Activated CD8-positive, alpha-beta memory T cell treated with anti-CD3 and anti-CD28 coated beads for 1 hour (primary cell): ENCODE measurements at places on chromosomes 16 and 17.

DNA sequence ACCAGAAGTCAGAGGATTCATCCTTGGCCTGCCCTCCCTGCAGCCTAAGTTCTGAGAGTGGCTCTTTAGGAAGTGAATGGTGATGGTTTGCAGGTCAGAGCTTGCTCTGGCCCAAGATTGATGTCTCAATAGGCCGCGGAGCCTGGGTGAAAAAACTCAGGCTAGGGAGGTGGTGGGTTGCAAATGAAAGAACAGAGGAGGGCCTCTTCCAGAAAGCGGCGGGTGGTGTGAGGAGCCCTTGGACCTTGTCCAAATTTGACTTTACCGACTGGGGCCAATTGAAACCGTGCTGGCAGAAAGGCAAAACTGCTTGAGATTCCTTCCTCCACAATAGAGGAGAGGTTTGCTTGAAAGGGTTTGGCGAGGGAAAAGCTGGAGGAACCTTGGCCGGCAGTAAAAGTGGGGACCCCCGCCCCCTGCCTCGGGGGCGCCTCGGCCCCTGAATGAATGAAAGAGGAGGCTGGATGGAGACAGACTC lies 331.3 kb downstream of the SEC14L1 start:
- DNase-seq = no peak

DNA sequence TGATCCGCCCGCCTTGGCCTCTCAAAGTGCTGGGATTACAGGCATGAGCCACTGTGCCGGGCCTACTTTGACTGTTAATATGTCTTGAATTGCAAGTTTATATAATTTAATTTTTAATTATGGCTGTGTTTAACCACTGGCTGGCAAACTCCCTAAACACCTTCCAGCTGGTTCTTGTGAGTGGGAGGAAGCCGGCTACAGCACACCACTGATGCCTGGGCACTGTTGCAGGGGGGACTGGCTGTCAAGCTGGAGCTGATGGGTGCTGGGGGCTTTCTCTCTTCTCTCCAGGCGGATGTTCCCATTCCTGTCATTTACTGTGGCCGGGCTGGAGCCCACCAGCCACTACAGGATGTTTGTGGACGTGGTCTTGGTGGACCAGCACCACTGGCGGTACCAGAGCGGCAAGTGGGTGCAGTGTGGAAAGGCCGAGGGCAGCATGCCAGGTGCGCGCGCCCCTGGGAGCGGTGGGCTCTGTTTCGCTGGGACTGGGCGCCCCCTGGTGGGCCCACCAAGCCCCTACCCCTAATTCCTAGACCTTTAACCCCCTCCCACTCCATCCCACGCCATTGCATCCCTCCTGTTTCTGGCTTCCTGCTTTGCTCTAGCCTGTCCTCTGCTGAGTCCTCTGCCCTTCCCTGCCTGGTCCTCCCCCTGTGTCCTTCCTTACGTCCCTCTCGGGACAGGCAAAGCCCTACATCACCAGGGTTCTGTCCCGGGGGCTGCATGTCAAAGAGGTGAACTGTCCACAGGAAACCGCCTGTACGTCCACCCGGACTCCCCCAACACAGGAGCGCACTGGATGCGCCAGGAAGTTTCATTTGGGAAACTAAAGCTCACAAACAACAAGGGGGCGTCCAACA lies 9.5 kb downstream of the TBX21 start:
- DNase-seq = no peak

DNA sequence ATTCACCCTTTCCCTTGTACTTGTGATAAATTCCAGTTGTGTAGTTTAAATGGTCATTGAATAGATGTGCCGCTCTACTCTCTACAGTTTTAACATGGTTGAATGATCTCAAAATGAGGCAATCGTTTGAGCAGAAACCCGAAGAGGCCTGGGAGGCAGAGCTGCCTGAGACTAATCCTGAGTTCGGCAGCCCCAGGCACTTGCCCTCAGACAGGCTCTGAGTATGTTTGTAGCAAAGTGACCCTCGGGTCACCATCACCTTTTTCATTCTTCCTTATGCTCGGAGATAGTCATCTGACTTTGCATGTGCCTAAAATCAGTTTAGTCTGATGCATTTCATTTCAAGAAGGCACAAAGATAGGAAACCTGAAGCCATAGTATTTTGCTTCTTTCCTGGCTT lies 184.0 kb upstream of the RBFOX1 start:
- no peak for DNase-seq

GRCh38 chr17:66950325-66950724 lies 14.2 kb upstream of the CACNG4 start:
- no peak for DNase-seq

DNA sequence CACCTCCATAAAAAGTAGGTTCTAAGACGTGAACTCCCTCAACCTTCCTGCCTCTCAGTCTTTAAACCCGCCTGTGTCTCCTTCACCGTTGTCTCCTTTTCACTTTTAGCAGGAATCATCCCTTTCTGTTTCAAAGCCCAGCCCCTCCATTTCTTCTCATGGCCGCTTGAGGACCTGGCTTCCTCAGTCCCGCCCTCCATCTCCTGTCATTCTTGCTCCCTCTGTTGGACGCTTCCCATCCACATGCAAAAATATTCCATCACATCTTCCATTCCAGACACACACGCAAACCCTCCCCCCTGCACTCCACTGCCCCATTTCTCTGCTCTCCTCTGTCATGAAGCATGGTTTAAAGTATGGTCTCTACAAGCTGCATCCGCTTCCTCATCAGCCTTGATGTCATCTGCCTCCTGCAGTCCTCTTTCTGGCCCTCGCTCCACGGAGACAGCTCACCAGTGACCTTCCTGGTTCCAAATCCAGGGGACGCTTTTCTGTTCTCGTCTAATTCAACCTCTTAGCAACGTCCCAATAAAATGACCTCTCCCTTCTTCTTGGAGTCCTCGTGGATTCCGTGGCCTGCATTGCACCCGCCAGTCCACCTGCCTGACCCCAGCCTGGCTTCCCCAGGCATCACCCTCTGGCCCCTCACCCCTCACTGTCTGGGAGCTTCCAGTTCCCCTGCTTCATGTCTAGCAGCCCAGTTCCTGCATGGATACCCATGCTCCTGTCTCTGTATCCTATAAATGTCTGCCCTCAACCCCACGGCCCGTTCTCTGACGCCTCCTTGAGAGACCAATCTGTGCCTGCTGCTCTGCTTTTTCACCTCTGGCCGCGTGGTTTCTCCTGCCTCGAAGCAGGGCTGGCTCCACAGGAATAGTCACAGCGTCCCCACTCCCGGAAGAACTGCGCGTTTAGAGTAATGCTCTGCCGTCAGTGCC lies 26.2 kb downstream of the ANKRD40 start:
- DNase-seq = no peak

DNA sequence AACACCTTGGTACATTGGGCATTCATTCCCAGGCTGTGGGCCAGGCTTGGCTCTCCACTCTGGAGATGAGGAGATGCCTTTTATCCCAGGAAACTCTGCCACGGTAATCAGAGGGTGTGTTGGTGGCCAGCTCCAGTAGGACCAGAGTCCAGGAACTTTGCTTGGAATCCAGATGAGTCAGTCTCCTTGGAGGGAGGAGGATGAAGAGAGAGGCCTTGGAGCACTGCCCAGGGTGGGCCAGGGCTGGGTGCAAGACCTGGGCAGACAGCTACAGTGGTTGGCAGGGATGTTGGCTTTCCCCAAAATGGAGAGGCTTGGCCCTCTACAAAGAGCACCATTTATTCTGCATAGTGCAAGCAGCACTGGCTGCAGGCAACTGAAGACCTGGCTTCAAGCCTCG lies 209.0 kb downstream of the RGS9 start:
- DNase-seq = no peak

DNA sequence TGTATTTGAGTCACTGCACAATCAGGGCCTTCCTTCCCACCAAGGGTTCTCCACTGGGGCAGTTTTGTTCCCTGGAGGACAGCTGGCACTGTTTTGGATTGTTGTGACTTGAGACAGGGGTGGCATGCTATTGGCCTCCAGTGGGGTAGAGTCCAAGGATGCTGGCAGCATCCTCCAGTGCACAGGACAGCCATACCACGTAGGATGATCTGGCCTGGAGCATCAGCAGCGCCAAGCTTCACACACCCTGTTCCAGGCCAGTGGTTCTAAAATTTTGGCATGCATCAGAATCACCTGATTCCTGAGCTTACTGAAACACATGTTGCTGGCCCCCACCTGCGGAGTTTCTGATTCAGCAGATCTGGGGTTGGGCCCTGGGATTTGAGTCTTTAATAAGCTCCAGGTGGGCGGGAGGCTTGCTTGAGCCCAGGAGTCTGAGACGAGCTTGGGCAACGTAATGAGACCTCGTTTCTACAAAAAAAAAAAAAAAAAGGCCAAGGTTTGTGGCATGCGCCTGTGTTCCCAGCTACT lies 83.2 kb downstream of the MGAT5B start:
- no peak for DNase-seq

DNA sequence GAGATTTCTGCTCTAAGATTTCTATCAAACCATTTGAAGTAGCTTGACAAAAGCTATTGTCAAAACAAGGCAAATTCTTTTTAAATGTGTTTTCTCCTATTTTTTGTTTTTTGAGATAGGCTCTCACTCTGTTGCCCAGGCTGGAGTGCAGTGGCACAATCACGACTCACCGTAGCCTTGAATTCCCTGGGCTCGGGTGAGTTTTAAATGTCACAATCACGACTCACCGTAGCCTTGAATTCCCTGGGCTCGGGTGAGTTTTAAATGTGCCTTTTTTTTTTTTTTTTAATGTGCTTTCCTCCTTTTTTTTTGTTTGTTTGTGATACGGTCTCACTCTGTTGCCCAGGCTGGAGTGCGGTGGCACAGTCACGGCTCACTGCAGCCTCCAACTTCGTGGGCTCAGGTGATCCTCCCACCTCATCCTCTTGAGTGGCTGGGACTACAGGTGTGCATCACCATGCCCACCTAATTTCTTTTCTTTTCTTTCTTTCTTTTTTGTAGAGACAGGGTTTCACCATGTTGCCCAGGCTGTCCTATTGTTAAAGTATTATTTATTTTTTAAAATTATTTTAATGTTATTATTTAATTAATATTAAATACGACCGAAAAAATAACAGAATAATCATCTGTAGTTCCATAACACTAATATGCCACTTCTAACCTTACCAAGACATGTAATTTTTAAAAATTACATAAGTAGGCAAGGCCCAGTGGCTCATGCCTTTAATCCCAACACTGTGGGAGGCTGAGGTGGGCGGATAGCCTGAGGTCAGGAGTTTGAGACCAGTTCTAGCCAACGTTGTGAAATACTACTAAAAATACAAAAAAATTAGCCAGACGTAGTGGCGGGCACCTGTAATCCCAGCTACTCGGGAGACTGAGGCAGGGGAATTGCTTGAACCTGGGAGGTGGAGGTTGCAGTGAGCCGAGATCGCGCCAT lies 69.7 kb upstream of the FA2H start:
- DNase-seq = no peak

DNA sequence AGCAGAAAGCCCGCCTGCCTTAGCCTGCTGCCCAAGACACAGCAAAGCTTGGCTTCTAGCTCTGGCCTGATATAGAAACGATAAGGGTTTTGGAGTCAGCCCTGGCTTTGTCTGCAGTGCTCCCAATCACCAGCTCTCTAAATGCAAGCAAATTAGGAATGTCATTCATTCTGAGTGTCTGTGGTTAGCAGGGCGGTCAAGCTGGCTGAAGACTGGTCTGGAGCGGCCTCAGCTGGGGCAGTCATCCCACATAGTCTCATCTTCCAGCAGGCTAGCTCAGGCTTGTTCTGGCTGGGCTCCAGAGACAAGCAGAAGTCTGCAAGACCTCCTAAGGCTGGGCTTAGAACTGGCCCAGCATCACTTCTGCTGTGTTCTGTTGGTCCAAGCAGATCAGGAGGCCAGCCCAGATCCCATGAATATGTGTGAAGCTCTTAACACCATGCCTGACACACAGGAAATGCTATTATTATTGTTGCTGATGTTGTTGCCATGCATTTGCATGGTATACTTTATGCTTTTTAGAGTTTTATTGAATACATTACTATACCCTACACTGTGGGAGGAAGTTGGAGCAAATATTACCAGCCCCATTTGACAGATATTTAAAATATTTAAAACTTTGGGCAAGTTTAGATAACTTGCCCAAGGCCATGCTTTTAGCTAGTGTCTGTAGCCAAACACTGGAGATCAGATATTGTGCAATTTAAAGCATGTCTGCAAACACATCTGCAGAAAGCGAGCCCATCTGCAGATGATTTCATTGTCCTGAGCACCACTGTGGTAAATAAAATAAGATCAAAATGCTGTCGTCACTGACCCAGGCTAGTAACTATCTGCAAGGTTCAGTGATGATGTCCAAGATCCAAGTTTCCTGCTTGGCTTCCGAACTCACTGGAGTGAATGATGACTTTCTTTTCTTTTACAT lies 24.8 kb downstream of the TMC7 start:
- no peak for DNase-seq

- no peak for DNase-seq
These were observed 7.6 kb downstream of the CLTC start for GRCh38 chr17:59627274-59627673.

DNA sequence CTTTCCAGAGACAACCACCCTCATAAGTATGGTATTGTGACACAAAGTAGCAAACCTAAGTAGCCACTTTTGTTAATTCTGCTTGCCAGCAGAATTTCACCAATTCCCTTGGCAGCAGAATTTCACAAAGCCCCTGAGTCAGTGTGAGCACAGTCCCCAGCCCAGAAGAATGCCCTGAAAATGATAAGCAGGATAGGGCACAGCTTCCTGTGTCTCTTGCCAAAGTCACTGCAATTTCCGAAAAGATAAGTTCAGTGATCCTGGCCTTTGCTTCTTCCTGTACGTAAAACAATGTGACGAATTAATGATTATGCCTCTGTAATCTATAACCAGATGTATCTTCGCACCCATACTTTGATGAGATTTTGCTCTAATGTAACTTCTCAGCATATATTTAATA lies 16.0 kb upstream of the WIPF2 start:
- no peak for DNase-seq

GRCh38 chr17:19370493-19370960 lies 7.8 kb upstream of the MAPK7 start:
- no peak for DNase-seq

GRCh38 chr17:77763023-77763422 lies 195.5 kb upstream of the TNRC6C start:
- DNase-seq = no peak

- no peak for DNase-seq
These were observed 11.1 kb downstream of the TLE7 start for GRCh38 chr16:71430744-71431143.

GRCh38 chr16:83201748-83202147 lies 575.0 kb downstream of the CDH13 start:
- no peak for DNase-seq

DNA sequence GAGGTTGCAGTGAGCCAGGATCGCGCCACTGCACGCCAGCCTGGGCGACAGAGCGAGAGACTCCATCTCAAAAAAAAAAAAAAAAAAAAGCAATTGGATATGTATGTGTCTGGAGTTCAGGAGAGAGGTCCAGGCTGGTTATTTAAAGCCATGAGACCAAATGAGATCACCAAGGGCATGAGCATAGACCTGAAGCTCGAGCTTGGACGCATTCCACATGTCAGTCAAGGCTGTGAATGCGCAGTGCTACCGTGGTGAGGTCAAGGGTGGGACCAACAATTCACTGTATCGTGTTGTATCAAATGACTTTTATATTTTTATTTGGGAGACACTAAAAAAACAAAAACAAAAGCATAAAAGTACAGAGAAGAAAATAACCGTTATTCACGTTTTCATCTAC lies 29.1 kb upstream of the SPNS2 start:
- no peak for DNase-seq
